ENCODE measurements at places on chromosomes 2 and 18.

GRCh38 chr2:144471305-144472045 is 48.4 kb downstream of the ZEB2 start:
- no peak for DNase-seq

DNA sequence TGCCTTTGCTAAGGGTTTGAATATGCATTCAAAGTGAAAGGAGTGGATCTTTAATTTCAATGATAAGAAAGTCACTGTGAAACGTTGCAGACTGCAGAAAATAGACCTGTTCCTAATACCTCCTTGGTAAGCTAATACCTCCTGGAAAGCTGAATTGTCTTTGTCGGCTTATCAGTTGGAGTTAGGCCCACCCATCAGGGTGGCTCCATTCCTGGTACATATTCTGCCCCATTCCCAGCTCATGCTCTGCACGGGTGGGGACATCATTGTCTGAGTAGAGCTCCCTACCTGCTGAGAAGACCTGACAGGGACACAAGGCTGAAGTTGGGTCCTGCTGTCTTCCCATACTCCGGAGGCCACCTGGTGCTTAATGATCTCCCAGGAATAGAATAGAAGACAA is 203.3 kb downstream of the EN1 start:
- DNase-seq, result no peak

- DNase-seq, result no peak
Observed at GRCh38 chr2:126827371-126827770, 71.3 kb upstream of the TEX51 start.

DNA sequence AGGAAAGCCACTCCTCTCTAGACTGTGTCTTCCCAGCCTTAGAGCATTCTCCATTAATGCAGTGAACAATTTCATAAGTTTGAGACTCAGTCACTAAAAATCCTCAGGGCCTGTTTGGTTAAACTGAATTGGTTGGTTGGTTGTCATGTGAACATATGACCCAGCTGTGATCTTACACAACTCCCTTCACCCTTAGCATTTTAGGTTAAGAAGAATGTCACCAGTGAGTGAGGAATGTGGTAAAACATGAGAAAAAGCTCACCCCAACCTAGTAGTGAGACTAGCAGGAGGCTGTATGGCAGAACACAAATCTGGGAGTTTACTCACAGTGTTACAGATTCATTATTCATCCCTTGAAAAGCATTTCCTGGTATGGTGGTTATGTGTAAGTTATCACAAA is 32.4 kb downstream of the LHCGR start:
- no peak for DNase-seq

GRCh38 chr18:55375930-55376329 is 212.1 kb downstream of the TCF4 start:
- no peak for DNase-seq

- DNase-seq, result no peak
Observed at GRCh38 chr2:26442707-26443106, 35.2 kb downstream of the OTOF start.

- no peak for DNase-seq
Observed at GRCh38 chr2:152410165-152410597, 75.2 kb downstream of the FMNL2 start.

DNA sequence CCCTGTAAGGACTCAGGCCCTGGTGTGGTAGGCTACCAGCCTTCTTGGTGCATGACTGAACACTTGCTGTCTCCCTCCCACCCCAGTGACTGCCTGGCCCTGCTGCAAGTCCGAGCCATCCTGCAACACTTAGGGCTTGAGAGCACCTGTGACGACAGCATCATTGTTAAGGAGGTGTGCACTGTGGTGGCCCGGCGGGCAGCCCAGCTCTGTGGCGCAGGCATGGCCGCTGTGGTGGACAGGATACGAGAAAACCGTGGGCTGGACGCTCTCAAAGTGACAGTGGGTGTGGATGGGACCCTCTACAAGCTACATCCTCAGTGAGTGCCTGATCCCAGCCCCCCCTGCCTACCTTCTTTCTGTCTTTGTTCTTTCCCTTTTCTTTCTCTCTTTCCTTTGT is 55.2 kb downstream of the HK2 start:
- DNase-seq, result no peak

DNA sequence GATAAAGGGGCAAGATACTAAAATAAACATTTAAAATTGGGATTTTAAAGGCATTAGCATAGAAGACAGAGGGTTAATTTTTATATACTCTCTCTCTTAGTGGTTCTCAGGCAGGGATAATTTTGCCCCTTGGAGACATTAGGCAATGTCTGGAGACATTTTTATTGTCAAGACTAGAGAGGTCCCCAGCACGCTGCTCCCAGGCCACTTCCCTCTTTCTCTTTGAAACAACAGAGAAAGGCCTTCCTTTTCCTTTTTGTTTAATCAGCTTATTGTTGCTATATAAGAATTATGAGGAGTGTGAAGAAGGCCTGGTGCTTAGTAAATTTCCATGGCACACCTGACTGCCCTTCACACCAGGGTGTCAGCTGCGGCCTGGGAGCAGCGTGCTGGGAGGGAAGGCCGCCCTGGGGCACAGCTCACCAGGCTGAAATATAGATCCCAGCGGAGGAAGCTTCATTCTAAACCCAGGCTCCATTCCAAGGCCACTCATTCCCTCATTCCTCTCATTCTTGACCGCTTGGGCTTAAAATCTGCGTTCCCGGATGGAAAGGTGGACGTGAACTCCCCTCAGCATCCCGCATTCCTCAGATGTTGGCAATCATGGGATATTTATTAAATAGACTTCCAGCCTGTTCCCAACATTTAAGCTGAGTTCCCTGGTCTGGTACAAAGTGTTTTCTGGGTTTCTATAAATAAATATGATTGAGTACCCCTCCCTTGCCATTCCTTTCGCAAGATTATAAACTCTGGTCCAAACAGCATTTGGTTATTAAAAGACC is 22.5 kb downstream of the SLC14A2 start:
- DNase-seq, result no peak

DNA sequence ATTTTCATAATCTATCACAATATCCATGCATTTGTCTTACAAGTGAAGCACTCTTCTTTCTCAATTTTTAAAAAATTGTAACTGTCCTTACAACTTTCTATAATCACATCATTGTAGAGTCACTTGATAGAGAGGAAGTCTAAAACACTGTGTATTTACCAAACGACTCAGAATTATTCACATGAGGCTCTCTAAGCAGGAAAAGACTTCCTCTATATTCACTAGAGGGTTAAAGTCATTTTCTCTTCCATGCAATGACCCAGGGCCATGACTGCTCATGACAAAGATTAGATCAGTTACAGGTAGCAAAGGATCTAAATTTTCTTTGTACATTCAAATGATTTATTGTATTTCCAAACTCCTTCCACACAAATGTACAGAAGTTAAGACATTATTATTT is 9.0 kb upstream of the SLC1A4 start:
- DNase-seq, result no peak

- DNase-seq, result peak; percentile 53
Observed at GRCh38 chr2:1750933-1751766, 6.8 kb upstream of the PXDN start.

- no peak for DNase-seq
Observed at GRCh38 chr2:39469807-39470206, 32.7 kb upstream of the MAP4K3 start.

- DNase-seq, result no peak
Observed at GRCh38 chr18:75063196-75063595, 145.7 kb downstream of the PTGR3 start.

DNA sequence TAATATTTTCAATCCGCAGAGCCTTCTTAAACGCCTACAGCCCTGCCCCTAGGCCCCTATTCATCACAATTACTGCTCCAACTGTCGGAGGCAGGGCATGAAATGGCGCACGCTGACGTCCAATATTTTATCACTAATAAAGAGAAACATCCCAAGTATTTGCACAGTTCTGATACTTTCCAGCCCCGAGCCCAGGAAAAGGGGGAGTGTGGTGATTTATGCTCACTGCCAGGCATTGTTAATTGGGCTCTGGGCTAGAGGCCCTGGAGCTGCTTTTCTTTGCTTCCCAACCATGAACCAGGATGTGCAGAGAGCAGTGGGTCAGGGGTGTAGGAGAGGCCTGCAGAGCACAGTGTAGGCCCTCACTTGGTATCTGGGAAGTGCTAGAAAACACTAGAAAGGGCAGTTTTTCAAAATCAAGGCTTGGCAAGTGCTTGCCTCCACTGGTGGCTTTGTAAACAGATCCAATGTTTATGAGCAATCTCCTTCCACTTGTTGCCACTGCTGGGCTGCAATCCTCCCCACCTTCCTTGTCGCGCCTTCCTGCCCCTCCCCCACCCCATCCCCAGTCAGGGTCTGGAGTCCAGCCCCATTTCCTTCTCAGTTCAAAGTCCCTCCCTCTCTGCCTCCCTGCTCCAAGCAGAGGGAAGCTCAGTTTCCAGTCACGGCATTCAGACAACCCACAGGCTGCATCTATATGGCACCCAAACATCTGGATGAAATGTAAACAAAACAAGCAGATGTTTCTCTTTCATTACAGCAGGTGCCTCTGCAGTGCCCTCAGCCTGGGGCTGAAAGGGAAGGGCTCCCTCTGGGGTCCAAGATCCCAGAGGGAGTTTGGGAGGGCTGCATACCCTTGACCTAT is 83.9 kb upstream of the PKDCC start:
- no peak for DNase-seq

- no peak for DNase-seq
Observed at GRCh38 chr2:74281141-74281975, 61.9 kb downstream of the SLC4A5 start.

DNA sequence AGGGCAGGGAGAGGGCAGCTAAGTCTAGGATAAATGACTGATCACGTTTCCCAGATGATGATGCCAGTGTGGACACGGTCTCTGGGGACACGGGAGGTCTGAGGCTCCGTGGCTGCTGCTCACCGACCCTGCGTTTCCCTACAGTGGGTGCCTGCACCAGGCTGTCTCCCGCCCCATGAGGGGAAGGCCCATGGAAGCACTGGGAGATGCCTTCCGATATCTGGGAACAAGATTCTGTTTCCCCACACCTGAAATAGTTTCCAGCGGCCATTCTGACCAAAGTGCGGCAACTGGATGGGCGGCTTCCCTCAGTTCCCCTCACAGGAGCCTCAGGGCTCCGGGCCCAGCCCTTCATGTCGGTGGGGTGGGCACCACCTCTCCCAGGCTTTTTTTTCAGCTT is 83.1 kb downstream of the EDAR start:
- no peak for DNase-seq

- no peak for DNase-seq
Observed at GRCh38 chr2:186607660-186608324, 17.9 kb downstream of the ITGAV start.

GRCh38 chr2:43221763-43222474 is 4.5 kb downstream of the ZFP36L2 start:
- peak; percentile 61 for DNase-seq

GRCh38 chr2:99899882-99900281 is 242.5 kb downstream of the AFF3 start:
- no peak for DNase-seq

DNA sequence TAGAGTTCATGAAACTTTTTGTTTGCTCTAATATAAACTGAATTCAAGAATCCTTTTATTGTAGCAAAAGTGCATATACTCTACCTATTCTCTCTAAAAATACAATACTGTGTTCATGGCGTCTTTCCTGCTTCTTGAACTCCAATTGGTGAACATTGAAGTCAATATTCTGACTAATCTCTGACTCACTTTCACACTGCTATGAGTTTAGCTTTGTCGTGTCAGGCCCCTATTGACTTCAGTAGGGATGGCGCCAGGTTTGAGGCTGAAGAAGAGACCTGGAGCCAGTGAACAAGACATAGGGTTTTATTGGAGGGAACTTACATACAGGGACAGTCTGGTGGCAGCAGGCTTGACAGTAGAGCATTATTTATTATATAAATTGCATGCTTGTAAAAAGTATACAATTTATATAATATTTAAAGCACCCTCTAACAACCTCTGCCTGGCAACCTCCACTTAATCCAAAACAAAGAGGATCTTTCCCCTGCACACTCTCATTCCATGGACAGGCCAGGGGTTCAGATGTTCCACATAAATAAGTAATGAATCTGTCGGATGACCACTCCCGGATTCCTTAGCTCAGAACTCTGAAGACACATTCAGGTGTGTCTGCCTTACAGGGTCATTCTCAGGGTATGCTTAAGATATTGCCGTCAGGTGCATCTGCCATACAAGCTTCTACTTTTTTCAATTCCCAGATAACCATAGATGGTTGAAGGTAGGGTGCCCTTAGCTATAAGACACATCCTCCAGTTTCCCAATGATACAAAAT is 141.0 kb downstream of the CERS6 start:
- no peak for DNase-seq

DNA sequence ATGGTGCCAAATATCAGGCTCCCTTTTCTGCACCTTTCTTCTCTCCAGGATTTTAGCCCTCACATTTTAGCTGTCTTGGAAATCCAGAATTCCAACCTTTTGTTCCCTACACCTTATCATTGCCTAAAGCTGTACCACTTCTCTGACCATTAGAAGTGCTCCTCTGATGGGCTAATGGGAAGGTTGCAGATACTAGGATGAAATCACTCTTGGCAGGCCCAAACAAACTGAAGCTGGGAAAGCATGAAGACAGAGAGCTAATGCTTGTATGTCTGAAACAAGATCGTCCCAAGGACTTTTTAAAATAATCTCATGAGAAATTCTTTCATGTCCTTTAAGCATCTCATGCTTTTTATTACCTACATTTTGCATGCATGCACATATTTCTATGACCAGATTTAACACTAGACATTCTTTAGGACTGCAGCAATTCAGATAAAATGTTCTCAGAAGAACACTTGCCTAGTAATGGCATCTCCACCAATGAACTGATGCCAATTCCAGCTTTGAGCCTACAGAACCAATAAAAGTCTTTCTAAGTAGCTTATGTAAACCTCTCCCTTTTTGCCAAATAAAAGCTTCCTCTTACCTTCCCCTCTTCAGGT is 98.4 kb upstream of the OSR1 start:
- no peak for DNase-seq

- no peak for DNase-seq
Observed at GRCh38 chr18:66754335-66754734, 150.4 kb upstream of the CDH19 start.

DNA sequence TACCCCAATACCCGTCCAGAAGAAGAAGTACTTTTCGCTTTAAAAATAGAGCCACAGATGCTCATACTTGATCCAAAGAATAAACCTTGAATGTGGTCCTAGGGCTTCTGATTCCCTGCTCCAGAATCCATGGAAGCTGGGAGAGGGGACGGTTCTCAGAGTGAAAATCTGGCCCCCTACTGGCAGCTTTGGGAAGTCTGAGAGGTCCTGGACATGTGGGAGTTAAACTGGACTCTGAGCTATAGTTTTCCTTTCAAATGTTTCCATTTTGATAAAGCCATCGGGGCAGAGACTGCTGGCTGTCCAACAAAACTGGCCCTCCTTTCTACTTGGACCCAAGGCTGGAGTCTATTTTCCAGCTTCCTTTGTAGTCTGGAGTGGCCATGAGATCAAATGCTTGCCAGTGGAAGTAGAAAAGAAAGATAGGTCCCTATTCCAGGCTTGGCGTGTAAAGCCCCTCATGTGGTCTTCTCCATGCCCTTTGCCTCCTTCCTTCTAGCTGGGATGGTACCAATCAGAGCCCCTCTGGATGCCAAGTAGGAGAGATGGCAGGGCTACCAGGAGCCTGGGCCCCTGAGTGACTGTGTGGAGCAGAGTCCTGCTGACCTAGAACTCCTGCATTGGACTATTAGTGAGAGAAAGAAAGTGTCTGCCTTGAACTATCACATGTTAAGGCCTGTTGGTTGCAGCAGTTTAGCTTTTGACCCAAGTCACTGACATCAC is 37.7 kb upstream of the TBC1D8 start:
- no peak for DNase-seq

Data from thymus (tissue), 14 donors.